NCI-H446 (cell line): ENCODE measurements at places on chromosomes 16 and 17.

DNA sequence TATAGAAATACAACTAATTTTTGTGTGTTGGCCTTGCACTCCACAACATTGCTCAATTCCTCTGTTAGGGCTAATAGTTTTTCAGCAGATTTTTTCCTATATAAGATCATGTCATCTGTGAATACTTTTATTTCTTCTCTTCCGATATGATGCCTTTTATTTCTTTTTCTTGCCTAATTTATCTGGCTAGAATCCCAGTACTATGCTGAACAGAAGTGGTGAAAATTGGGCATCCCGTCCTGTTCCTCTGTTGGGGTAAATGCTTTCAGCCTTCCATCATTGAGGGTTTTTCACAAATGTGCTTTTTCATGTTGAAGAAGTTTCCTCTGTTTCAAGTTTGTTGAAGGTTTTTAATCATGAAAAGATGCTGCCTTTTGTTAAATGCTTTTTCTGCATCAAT lies 22.7 kb upstream of the TNFRSF13B start:
- no peak for DNase-seq

DNA sequence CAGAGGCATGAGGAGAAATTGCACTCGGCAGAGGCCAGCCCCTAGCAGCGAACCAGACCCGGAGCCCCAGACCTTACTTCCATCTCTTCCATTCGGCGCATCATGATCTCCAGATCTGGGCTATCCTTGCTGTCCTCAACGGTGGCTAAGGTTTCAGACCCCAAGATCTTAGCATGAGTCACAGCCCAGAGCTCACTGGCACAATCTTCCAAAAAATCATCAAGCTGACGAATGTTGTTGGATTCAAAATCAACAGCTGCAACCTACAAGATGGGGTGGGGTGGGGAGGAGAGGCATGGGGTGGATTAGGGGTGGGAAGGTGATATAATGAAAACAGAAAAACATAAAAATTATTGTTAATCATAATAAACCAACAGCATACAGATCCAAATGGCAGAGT lies 39.7 kb upstream of the PITPNM3 start:
- DNase-seq, result no peak

DNA sequence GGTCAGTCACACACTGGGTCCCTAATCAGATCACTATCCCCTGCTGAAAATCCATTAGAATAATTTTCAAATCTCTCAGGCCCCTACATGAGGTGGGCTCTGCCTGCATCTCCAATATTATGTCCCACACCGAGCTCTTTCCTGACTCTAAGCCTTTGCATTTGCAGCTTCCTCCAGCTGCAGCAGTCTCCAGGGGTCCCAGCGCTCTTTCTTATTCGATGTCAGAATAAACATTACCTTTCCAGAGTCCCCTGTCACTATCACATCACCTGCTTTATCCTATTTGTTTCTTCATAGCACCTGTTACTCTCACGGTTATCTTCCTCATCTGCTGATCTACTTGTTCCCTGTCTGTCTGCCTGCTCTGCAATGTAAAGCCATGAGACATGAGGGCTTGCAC lies 57.3 kb upstream of the MON1B start:
- no peak for DNase-seq

- no peak for DNase-seq
Measured at GRCh38 chr17:8892338-8892690, 24.8 kb upstream of the PIK3R6 start.

GRCh38 chr16:57140931-57141668 lies 44.7 kb downstream of the PSME3IP1 start:
- DNase-seq, result no peak

- DNase-seq, result no peak
Measured at GRCh38 chr16:86205521-86206245, 304.6 kb upstream of the FOXF1 start.
